SIG-M5 (cell line): ENCODE measurements at places on chromosomes 5 and 9.

DNA sequence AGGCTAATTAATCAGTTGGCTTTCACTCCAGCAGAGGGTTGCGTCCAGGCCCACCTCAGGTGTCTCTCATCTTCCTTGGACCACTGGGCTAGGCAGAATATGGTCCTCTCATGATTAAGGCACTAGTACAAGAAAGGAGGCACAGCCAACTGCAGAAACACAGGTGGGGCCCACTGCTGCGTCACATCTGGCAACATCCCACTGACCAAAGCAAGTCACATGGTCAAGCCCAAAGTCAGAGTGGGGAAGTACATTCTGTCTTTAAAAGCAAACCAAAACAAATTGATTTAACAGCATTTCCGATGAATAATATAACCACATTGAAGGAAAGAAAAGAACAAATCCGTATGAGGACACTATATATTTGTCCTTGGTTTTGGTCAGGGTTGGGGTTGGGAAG, 28.0 kb upstream of the UBTD2 start:
- no peak for DNase-seq

DNA sequence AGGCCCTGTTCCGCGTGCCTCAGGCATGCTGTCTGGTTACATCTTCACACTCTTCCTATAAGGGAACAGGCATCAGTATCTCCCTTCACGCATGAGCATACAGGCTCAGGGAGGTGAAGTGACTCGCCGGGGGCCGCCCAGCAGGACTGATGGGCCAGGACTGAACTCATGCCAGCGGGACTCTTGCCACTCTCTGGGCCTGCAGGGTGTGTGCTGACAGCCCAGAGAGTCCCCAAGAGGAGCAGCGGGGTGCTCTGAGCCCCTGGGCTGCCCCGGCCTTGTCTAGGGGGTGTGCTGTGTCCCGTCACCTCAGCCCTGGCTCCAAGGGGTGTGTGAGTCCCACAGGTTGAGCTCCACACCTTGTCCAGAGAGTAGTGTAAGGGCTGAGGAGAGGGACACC, 9.9 kb downstream of the KCNT1 start:
- no peak for DNase-seq

DNA sequence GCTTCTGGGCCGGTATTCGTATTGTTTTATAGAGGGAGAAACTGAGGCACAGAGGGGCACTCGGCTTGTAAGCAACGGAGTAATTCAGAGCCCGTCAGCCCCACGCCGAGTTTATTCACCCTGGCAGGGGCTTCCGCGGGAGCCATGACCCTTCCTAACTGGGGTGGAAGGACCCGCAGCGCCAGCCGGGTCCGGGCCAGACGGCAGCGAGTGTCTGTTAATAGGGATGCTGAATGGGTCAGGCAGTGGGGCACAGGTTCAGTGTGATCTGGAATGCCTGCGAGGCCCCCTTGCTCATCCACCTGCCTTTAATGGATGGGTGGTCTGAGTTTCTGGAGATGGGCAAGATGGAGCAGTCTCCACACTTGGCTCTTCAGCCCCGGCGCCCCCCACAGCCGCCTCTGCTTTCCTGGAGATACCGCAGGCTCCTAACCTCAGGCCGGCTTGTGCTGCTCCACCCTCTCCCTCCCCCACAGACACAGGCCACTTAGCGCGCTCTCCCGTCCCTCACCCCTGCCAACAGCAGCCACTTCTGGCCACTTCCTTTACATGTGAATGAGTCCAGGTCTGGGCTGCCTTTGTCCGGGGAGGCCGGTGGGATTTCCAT, 147.1 kb downstream of the ERCC6L2 start:
- no peak for DNase-seq

DNA sequence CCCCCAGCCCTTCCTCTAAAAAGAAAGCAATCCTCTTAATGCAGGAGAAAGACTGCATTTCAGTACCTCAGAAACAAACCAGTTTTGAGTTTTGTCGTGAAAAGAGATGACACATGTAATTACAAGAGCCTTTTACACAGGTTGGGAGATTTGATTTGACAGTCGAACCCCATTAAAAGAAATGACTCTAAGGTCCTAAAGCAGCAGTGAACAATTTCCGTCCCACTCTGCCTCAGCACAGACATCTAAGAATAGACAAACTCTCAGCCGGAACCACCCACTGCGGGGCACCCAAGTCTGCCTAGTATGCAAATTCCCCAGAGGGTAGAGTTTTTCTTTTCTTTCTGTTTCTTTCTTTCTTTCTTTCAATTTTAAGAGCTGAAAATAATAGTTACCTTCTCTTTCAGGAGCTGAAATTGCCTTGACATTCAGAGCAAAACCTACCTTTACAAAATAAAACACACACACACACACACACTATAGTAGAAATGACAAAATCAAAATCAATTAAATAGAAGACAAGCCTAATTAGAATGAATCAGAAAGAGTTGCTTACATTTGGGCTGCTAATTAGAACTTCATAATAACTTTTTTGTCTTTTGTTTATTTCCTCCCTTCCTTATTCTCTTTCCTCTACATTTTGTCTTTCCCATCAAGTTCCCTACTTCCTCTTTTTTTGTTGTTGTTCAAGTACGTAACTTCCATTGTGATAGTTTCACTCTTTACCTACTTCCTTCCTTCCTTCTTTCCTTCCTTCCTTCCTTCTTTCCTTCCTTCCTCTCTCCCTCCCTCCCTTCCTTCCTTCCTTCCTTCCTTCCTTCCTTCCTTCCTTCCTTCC, 65.1 kb downstream of the BASP1 start:
- no peak for DNase-seq

DNA sequence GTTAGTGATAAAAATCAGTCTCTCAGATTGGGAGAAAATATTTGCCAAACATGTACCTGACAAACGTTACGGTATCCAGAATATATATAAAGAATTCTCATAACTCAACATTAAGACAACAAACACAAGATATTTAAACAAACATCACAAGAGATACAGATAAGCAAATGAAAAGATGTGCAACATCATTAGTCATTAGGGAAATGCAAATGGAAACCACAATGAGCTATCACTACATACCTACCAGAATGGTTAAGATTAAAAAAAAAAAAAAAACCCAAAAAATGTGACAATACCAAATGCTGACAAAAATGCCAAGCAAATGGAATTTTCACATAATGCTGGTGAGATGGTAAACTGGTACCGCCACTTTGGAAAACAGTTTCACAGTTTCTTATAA, 15.4 kb downstream of the CERT1 start:
- DNase-seq, result no peak

DNA sequence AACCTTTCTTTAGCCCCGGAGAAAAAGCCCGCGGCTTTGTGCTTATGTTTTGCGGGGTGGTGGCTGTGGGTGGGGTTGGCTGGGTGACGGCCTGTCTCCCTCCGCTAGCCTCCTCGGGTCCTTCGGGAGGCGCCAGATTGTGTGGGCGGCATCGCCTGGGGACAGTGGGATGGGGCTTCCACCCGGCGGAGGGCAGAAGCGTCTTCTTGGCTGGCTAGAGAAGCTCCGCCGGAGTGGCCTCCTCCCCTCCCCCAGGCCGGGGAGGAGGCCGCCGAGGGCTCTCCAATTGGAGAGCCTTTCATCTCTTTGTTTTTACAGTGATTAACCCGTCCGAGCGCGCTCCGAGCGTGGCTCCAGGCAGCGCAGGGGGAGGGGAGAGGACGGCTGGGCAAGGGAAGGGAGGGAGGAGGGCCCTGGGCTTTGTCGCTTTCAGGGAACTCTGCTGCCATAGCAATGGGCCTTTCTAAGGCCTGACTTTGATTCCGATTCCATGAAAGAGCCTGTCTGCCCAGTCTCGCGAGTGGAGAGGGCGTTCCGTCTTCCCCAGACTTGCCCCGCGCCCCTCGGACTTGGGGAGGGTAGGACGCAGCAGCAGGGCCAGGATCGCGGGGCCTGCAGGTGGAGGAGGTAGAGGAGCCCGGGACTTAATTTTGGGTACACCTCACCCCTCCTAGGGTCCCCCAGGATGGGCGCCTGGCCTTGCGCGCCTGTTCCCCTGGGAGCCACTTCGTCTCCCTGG, 36.7 kb upstream of the TIFAB start:
- DNase-seq, result no peak

GRCh38 chr5:31059889-31060288, 133.6 kb upstream of the CDH6 start:
- no peak for DNase-seq

DNA sequence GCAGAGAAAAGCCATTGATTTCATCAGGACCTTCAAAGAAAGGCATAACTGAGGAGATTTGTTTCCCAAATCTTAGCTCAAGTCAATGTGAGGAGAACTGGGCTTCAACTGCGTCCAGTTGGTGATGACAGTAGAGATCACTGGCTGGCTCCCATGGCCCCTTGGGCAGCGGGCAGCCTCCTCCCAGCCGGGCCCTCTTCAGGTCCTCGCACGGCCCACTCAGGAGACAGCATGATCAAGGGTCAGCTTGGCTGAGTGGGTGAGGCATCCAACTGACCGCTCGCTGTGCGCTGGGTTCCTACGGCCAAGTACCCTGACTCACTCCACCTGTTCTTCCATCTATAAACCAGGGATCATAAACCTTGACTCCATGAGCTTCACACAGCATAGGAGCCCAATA, 274.0 kb downstream of the NSG2 start:
- DNase-seq, result no peak

DNA sequence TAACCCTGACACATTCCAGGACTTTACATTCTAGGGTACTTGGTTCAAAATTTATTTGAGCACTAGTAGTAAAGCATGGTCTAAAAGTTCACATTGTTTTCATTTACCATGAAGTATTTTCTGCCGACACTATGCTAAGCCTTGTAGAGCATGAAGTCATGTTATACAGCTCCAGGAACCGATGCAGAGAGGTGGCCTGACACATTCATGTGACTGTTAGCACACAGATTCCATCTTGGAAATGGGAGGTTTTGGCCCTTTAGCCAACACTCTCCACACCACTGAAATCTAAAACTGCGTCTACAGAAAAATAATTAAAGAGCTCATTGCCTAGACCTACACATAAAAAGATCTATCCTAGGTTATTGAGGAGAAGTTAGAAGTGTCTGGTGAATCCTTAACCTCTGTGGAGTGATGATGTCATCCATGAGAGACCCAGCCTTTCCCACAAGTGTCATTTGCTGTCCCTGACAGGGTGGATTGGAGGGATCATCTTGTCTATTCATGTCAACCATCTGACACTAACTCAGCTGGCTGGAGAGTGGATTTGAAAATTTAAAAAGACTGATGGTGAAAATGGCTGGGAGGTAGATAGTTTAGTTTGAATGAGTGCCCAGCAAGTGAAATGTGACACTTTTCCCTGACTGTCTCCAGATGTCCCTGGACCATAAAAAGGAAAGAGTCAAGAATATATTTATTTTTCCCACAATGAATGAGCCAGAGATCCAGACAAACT, 1.3 kb downstream of the RANBP3L start:
- DNase-seq, result no peak

GRCh38 chr5:60841361-60841760, 2.7 kb downstream of the ELOVL7 start:
- DNase-seq, result no peak

DNA sequence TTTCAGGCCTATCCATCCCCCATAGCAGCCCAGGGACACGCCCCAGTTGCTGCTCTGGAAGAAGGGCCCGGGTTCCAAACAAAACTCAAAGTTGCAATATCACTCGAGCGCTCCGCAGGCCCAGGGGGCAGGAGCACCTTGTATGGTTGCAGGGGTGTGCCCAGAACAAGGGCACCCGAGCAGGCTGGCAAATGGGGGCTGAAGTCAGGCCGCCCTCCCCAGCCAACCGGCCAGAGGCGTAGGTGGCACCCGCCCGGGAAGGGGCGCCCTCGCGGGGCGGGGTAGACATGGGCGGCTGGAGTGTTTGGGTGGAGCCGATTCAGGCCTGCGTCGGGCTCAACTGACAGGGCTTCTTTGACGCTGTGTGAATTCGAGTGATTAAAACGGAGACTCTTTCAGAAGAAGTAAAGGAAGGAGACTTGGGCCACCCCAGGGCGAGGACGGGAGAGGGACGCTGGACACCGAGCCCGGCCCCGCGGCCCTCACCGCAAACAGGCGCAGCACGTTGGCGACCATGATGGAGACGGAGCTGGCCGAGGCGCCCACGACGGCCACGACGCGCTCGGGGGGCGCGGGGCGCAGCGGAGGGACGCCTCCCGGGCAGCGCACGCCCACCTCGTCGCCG, 1.1 kb downstream of the GRM6 start:
- DNase-seq, result no peak

DNA sequence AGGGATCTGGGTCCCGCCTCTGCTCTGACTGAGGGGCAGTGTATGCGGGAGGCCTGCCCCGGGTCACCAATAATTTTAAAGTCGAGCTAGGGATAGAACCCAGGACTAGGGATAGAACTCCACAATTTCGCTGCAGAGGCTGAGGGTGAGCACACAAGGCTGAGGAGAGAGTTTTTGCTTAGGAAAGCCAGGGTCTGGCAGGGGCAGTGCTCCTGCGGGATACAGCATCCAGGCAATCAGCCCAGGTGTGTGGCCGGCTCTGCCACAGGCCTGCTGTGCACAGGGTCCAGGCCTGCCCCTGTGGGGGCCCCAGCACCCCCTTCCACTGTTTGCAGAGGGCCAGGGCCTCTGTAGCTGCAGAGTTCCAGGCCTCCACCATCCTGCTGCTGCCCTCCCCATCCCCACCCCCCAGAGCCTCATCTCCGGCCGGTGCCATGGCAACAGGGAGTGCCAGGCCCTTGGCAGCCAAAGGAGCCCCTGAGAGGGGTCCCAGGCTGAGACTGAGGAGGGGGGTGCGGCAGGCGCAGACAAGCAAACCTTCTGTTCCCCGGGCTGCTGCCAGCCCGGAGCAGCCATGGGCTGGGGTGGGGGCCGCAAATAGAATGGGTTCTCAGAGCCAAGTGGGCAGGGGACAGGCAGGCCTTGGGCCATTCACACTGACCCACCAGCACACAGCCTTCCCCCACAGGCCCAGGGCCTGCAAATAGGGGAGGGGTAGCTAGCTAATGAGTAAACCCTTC, 8.6 kb downstream of the PDGFRB start:
- no peak for DNase-seq

DNA sequence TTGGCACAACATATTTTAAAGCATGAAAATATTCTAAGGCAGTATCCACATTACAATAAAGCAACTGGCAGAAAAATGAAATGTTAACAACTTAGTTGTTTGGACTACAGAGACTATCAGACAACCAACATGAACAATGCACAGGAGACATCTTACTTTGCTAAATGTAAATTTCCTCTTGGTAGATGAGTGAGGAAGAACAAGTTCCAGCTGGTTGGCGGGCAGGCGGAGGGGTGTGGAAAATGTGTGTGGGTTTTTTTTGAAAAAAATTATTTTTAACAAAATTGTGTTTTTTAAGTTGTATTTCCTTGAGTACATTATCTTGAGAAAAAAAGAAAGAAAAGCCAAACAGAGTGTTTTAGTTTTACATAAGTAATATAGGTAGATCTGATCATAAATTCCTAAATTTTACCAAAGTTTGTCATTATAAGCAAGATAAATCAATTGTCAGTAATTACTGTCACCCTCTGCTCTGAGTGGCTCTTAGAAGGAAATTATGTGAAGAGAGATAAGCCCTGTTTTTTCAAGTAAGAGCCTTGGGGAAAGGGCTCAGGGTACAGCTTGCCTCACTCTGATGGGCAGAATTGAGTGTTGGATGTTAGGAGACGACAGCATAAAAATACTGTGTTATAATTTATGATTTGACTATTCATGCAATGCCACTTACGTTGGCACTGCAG, 42.5 kb downstream of the TMEM167A start:
- no peak for DNase-seq

- no peak for DNase-seq
Observed at GRCh38 chr9:82546136-82546535, 516.8 kb downstream of the RASEF start.
